ENCODE measurements at places on chromosomes 4 and X.

GRCh38 chr4:47553329-47554125 is 68.5 kb downstream of the ATP10D start:
- DNase-seq = no peak

- DNase-seq = no peak
Observed at GRCh38 chr4:94475050-94475449, 23.3 kb downstream of the PDLIM5 start.

- no peak for DNase-seq
Observed at GRCh38 chrX:31981546-31982062, 909.8 kb upstream of the FTHL17 start.

DNA sequence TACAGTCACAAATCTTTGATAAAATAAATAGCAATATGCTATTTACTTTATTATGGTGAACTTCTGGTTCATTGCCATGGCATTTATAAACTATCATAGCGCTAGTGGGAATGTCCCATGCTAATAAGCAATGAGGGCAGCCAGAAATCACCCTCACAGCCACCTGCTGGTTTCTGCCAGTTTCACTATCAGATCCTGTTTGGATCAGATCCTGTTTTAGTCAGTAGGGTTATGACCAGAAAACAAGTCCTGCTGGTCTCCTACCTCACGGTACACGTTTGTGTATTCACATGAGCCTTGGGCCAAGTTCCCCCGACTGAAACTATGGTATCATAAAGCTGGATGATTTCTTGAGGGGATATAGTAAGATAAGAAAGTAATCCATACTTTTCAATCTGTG is 17.7 kb downstream of the FOXR2 start:
- no peak for DNase-seq

DNA sequence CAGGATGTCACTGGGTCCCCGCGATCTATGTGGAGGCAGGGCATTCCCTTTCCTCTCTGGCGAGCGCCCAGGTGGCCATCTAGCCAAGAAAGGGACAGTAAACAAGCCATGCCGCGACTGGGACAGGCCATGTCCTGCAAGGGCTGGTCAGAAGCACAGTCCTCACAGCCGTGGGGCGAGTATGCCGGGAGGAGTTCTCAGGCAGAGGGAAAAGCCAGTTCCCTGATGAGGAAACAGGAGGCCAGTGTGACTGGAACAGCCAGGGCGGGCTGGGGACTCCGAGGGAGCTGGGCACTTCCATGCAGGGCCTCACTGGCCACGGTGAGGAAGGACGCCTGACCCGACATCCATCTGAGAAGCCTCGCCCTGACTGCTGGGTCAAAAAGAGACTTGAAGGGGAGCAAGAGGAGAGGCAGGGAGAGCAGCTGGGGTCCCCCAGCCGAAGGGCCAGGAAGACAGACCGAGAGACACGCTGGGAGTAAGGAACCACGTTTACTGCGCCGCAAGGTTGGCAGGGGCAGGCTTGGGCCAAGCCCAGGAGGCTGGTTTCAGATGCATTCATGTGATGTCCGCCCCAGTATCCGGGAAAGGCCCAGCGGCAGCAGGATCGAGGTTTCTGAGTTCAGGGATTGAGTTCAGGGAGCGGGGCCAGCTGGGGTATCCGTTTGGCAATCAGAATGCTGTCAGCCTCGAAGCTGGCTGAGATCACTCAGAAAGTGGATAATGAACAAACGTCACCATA is 15.0 kb downstream of the CFAP99 start:
- no peak for DNase-seq

GRCh38 chr4:17068891-17069290 is 170.4 kb upstream of the LDB2 start:
- no peak for DNase-seq

DNA sequence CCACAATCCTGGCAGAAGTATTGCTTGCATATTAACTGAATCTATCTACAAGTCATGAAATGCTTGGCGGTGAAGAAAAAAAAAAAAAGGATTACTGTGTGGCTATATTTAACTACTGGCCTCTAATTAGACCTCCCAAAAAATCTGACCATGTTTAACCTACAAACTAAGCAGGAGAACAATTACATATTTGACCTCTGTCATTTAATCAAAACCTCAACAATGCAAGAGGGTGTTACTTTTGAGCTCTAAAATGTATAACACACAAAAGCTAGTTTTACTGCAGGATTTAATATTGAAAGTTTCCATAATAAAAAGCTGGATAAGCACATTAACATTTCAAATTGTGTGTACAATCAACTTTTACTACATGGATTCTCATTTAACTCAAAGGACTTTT is 1.5 kb downstream of the ITM2A start:
- no peak for DNase-seq

- no peak for DNase-seq
Observed at GRCh38 chr4:10671366-10671765, 13.2 kb downstream of the CLNK start.

DNA sequence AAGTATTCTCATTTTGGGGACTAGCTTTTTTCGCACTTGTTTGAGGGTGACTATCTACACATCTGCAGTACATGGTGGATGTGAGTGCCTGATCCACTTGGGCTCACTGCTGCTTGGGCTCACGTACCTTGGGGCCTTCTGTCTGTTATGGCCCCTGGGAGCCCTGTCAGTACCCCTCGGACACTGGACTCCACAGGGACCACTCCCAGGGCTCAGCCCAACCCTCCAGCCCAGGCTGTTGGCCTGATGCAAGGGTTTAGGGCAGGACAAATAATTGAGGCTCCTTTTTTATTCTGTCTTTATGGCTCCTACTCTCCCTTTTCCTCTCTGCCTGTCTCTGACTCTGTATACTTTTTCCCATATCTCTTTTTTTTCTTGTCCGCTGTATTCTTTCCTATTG is 32.7 kb upstream of the MSN start:
- DNase-seq = no peak

DNA sequence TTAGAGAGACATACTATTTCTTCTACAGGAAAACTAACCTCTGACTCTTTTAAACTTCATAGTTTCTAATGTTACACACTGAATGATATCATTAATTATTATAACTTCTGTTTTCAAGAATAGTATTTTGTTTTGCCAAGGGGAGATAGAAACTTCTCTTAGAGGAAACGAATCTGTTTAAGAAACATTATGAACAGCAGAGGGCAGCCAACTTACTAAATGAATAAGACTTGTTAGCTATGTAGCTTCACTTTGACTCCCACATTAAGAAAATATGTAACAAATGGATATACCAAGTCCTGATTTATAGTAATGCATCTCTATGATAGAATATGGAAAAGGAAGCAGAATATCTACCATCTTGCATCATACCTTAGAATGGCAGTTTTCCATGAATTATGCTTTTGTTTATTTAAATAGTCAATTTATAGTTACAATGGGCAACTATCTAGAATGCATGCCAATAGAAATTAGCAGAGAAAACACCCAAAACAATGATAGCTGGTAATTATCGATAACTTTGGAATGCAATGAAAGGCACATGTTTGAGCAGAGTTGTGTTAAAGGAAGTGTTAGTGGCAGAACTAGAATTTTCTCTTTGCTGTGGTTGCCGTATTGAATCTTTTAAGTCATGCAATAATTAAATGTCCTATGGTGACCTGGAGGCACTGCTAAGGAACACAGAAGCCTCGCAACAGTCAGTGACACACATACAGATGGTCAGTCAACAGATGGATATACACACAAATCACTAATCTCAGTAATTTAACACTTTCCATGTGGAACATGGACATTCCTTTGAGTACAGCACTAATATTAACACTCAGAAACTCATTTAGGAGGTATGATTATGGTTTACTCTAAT is 105.7 kb upstream of the PDLIM3 start:
- no peak for DNase-seq

GRCh38 chr4:78644744-78645330 is 93.3 kb downstream of the ANXA3 start:
- no peak for DNase-seq

DNA sequence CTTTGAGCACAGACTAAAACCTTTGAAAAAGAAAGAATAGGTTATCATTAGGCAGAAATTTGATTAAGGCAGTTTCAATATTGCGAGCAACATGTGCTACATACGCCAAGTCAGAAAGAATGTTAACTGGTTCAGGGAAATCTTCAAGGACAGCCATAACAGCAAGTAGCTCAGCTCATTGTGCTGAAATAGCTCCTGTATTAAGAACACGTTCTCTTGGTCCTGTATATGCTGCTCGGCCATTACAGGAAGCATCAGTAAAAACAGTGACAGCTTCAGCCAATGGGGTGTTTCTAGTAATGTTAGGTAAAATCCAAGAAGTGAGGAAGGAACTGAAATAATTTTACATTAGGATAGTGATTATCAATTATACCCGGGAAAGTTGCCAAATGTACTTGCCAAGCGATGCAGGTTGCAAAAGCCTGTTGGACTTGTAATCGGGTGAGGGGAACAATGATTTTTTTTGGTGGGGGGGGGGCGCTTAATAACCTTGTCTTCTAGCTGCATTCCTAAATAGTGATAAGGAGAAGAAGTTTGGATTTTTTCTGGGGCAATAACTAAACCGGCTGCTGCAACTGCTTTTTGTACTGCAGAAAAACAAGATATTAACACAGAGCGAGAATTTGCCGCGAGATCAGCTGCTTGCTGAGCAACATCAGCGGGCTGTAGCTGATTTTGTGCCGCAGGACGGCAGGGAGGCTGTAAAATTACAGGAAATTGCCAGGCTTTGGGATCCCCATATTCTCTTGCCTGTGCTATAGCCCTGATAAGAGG is 49.4 kb upstream of the RASSF6 start:
- DNase-seq = no peak

GRCh38 chrX:43505769-43506168 is 150.3 kb upstream of the MAOA start:
- no peak for DNase-seq

GRCh38 chrX:23664496-23664895 is 2.8 kb upstream of the PRDX4 start:
- no peak for DNase-seq

DNA sequence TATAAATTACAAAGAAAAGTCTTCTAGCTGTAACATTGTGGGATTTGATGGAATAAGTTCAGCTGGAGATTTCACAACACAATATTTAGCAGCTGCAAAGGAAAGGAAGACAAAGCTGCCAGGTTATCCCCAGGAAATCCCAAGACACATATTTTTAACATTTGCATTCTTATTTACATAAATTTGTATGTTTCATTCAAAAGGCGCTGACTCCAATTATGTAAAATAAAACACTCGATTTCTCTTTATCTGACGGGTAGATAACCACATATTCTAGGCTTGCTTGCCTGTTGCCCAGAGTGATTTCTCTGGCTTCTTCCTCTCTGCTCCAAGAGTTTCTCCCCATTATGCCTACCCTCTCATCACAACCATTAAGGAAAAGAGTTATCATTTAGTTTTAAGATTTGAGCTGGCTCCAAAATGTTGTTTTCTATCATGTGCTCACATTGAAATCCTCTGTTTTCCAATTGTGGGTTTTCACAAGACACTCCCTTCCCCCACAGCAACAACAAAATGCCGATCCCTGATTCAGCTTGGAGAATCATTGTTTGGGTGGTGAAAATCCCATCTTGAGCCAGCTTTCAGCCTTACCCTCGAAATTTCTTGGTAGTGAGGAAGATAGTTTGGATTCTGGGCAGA is 128.2 kb upstream of the RASGEF1B start:
- DNase-seq = no peak

Data from NCI-H1417 treated with DMSO at 0.1 percent for 48 hours (cell line).